Urothelium cell line (cell line): ENCODE measurements at places on chromosomes 16 and 17.

DNA sequence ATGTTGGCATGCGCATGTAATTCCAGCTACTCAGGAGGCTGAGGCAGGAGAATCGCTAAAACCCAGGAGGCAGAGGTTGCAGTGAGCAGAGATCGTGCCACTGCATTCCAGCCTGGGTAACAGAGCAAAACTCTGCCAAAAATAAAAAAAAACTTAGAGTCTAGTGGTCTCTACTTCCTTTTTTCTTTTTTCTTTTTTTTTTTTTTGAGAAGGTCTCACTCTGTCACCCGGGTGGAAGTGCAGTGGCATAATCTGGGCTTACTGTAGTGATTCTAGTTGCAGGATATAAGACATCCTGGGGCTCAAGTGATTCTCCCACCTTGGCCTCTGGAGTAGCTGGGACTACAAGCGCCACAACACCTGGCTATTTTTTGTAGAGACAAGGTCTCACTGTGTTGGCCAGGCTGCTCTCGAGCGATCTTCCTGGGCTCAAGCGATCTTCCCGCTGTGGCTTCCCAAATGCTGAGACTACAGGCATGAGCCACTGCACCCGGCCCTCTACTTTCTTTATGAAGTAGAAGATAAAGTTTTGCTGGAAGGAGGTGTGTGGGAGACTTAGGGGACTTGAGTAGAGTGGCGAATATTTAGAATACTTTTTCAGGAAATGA, 47.9 kb upstream of the TAOK1 start:
- DNase-seq, result no peak

DNA sequence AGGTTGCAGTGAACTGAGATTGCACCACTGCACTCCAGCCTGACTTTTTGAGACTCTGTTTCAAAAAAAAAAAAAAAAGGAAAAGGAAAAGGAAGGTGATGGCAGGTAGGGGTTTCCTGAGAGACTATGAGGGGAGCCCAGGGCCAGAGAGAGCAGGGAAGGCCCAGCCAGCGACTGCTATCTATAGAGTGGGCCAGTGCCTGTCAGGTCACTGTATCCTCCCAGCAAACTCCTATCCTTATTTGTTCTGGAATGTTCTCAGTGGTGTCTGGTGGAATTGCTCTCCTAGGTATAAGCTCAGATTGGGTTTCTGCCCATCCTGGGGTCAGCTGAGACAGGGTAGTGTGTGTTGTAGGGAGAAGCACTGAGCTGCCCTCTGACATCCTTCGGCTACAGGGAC, 14.9 kb upstream of the TMEM11 start:
- no peak for DNase-seq

GRCh38 chr16:89110641-89111040, 17.0 kb downstream of the ACSF3 start:
- no peak for DNase-seq

DNA sequence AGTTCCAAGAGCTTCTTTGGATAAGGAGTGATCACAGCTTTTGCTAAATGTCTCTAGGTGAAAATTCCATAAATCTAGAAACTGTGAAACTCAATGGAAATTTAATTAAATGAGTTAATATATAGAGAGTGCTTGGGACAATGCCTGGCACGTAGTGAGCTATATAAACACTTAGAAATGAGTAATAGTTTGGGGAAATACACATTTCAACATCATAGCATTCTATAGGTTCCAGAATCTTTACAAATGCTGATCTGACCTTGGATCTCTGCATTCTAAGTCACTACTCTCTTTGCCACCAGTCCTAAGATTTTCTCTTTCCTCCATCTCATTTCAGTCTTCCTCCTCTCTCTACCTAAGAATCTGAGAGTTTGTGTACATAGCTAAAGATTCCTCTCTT, 175.6 kb downstream of the SOX9 start:
- no peak for DNase-seq

- DNase-seq, result no peak
Measured at GRCh38 chr16:47966325-47966724, 189.5 kb downstream of the ABCC12 start.

DNA sequence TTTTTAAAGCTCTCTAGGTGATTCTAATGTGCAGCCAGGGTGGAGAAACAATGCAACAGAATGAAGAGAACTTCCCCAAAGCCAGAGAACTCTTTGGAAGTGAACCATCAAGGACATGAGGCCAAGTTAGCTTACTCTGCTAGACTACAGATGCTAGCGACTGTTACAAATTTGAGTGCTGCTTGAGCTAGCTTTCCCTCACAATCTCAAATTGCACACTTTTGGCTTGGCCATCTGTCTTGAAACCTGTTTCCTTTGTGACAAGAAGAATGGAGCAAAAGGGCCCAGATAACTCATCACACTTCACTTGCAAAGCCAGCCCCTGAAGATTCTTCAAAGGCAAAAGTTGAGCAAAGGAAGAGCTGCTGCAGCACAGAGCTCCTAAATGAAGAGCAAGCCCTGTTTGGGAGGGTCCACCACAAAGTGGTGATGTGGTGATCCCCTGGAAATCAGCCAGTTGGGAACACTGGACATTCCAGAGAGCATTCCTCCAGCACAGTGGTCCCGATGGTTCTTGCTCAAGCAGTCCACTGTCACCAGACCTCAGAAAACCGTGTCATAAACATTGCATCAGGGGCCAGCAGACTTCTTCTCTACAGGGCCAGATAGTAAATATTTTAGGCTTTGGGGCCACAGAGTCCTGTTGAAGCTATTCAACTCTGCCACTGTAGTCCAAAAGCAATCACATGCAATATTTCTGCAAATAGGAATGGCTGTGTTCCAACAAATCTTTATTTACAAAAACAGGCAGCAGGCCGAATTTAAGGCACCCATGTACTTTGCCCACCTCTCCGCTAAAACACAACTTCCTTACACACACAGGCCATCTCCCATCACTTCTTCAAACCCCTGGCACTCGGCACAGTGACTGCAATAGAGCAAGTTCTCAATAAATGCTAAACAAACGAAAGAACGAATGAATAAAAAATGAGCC, 21.2 kb downstream of the SLC39A11 start:
- DNase-seq, result no peak
